ENCODE measurements at places on chromosomes 16 and 17. TPM values are rescaled to one million over a fixed set of nuclear protein-coding genes. Genes with fewer than 3 reads are reported as not detected.

KRT20 gene
- not detected for total RNA-seq

HS3ST6 gene
- not detected for total RNA-seq

RNF151 gene
- total RNA-seq: not detected

CCL5 gene
- 1.6 TPM for total RNA-seq

DBNDD1 gene
- total RNA-seq: 6.3 TPM

ZNF200 gene
- 6.6 TPM for total RNA-seq

PIRT gene
- total RNA-seq: not detected

MYL4 gene
- 92.0 TPM for total RNA-seq

MAF gene
- total RNA-seq: 7.9 TPM

RNF222 gene
- total RNA-seq: not detected

HS3ST3B1 gene
- total RNA-seq: 2.4 TPM

HBA2 gene
- 1,670 TPM for total RNA-seq

NOTUM gene
- not detected for total RNA-seq

CCL13 gene
- 0.80 TPM for total RNA-seq

SLFN11 gene
- 17.5 TPM for total RNA-seq

TNFRSF17 gene
- total RNA-seq: not detected

KRTAP9-4 gene
- not detected for total RNA-seq

TVP23C gene
- 2.8 TPM for total RNA-seq

C16orf89 gene
- total RNA-seq: 18.4 TPM

DOC2A gene
- total RNA-seq: 0.91 TPM

TMEM114 gene
- total RNA-seq: not detected

STRADA gene
- total RNA-seq: 15.4 TPM

ICAM2 gene
- total RNA-seq: 33.0 TPM

TMEM204 gene
- total RNA-seq: 64.2 TPM

CCL3 gene
- total RNA-seq: not detected

HOXB1 gene
- not detected for total RNA-seq

AANAT gene
- total RNA-seq: not detected

KRT9 gene
- total RNA-seq: not detected

GAS2L2 gene
- total RNA-seq: not detected

Measured in heart left ventricle (tissue), 16 donors.